Stimulated activated naive CD4-positive, alpha-beta T cell (primary cell): ENCODE measurements at places on chromosomes 12 and 14.

GRCh38 chr14:104900639-104901512 is 23.8 kb upstream of the PLD4 start:
- DNase-seq: no peak

DNA sequence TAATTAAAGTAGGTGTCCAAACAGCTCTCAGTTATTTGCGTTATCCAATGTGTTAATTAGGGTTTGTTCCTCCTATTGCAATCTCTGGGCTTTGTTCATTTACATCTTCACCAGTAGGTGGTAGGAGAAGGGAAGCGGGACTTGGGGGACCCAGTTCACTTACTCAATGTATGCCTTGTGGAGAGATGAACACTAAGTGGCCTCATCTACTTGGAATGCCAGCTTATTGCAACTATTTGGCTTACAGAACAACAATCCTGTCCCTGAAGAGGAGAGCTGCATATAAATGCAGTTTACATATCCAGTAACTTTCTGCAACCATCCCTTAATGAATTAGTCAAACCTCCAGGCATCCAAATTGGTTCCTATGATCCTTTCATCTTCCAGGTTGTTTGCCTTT is 417.1 kb upstream of the CCDC196 start:
- DNase-seq: no peak

- no peak for DNase-seq
Observed at GRCh38 chr12:128794661-128795529, 28.9 kb downstream of the SLC15A4 start.

DNA sequence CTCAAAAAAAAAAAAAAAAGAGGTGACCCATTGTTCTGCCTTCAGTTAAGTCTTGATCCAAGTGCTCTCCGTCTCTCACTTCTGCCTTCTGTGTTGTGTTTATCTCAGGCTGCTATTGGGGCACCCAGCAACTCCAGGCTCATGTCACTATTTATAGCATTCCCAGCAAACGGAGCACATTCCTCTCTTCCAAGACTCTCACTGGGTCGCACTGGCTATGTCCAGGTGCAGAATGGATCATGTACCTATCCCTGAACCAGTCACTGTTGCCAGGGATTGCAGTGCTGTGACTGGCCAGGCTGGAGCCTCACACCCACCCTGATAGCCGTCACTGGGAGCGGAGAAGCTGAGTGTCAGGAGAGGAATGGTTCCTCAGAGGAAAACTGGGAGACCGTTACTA is 31.2 kb downstream of the RHOF start:
- DNase-seq: no peak

- no peak for DNase-seq
Observed at GRCh38 chr12:57433370-57433769, 1.2 kb upstream of the INHBC start.

GRCh38 chr14:65550779-65551643 is 138.5 kb downstream of the FUT8 start:
- no peak for DNase-seq
